ENCODE measurements at places on chromosomes 1 and 21. TPM values are rescaled to one million over a fixed set of nuclear protein-coding genes. Genes with fewer than 3 reads are reported as not detected.
A peak's percentile ranks its signal among the peaks of the same experiment; 100 is the strongest.

Gene TMEM51
- total RNA-seq, result 19.1 TPM

GRCh38 chr1:210663730-210664573, 335.2 kb downstream of the HHAT start:
- no peak for DNase-seq

Gene KCNQ4
- total RNA-seq, result 1.3 TPM

Gene DCST1
- 0.20 TPM for total RNA-seq

DNA sequence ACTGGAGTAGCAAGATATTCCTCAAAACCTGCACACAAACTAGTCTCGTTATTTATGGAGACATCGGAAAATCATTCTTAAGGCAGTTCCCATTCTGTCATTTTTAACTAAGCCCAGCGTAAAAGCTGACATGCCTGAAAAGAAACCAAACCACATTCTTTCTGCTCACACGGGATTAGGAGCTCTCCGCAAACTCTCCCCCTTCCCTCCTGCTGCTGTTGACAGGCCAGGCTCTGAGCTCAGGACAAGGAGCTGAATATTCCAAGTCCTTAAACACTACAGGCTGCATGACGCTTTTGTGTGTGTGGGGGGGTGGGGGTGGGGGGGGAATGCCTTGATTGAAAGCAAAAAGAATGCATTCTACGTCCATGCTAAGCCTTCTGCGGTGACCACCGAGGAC, 5.2 kb downstream of the OLIG1 start:
- no peak for DNase-seq

GRCh38 chr1:205849619-205850355, at the start of gene PM20D1:
PM20D1 (minus strand) TSS chr1:205850132; CDS start chr1:205850072, 60 bp downstream.
- peak; percentile 64 for DNase-seq

Gene SLC50A1
- total RNA-seq, result 38.7 TPM

All from mucosa of descending colon (tissue), 3 donors.